ENCODE measurements at places on chromosomes 6 and 20.

DNA sequence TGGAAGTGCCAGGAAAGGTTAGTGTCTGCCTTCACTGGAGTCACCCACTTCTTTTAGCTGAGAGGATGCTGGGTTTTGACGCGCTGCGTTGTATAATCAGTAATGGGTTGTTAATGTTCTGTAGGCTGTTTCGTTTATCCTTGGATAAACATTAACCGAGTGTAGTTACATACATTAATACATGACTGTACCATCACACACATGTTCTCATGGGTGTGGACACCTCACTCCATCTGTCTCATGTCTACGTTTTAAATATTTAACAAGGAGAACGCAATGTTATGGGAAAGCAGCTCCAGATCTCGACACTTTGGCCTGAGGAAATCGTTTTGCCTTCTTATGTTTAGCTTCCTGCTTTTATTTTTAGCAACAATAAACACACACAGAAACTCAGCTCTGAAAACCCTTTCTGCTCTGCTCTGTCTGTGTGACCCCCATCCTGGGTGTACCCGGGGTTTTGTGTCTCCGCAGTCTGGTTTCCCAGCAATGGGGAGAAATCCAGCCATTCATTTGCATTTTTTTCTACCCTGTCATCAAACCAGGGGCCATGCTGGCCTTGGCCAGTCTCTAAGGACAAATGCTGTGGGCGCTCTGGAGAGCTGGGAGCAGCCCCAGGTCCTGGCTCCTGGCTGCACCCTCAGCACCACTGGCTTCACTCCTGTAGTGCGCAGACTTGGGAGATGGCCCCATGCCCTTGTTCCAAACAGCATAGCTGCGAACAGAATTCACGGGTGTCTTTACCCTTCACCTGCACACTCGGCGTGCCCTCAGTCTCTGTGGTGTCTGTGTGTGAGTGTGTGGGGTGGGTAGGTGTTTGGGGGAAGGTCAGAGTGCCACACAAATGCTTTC lies 110.8 kb downstream of the ERMARD start:
- no peak for DNase-seq

- no peak for DNase-seq
These were observed 41.8 kb downstream of the RBM38 start for GRCh38 chr20:57432862-57433491.

DNA sequence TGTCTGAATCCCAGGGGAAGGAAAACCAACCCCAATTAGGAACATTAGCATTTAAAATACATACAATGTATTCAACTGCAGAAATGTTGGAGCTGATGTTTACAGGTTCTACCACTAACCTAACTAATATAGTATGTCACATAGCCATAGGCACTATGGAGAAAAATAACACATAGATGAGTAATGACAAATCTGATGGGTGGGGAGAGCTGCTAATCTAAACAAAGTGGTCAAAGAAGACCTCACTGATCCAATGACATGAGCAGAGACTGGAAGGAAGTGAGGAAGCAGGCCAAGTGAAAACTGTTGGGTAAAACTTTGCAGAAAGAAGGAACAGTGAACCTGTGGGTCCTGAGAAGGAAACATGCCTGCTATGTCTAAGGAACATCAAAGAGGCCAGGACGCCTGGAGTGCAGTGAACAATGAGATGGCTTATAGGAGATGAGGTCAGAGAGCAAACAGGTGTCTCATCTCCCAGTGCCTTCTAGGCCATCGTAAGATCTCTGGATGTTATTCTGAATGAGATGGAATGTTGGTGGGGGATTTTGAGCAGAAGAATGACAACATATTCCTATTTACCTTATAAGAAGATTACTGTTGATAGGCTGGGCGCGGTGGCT lies 135.7 kb downstream of the ALDH8A1 start:
- peak; percentile 75 for DNase-seq

GRCh38 chr20:44494681-44495080 lies 19.0 kb downstream of the TTPAL start:
- DNase-seq: no peak

GRCh38 chr20:33042430-33042829 lies 11.0 kb downstream of the BPIFB6 start:
- no peak for DNase-seq

DNA sequence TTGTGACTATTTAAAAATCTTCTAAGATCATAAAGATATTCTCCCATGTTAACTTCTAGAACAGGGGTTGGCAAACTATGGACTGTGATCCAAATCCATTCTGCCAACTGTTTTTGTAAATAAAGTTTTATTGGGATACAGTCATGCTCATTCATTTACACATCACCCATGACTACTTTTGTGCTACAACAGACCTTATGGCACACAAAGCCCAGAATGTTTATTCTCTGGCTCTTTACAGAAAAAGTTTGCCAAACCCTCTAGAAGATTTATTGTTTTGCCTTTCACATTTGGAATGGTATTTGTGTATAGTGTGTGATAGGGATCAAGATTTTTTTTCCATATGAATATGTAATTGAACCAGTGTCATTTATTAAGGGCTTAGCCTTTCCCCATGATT lies 341.7 kb downstream of the CD83 start:
- peak; percentile 44 for DNase-seq

DNA sequence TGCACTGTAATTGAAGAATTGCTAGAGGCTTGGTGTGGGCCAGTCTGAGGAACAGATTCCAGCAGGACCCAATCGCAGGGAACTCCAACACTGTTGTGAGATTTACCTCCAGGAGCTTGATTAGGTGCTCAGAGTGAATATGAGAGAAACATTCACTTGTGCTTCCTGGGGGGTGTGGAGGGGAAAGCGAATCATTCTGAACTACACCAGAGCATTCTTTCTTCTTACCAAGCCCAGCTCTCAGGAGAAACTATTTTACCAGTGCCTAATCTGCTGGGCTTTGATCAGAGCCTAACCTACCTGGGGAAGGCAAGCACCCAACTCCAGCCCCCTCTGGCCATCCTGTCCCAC lies 7.4 kb upstream of the SIRPB1 start:
- no peak for DNase-seq

GRCh38 chr6:44335631-44336030 lies 6.8 kb upstream of the SPATS1 start:
- DNase-seq: no peak

- peak; percentile 50 for DNase-seq
These were observed 35.0 kb downstream of the FOXF2 start for GRCh38 chr6:1424306-1424927.

DNA sequence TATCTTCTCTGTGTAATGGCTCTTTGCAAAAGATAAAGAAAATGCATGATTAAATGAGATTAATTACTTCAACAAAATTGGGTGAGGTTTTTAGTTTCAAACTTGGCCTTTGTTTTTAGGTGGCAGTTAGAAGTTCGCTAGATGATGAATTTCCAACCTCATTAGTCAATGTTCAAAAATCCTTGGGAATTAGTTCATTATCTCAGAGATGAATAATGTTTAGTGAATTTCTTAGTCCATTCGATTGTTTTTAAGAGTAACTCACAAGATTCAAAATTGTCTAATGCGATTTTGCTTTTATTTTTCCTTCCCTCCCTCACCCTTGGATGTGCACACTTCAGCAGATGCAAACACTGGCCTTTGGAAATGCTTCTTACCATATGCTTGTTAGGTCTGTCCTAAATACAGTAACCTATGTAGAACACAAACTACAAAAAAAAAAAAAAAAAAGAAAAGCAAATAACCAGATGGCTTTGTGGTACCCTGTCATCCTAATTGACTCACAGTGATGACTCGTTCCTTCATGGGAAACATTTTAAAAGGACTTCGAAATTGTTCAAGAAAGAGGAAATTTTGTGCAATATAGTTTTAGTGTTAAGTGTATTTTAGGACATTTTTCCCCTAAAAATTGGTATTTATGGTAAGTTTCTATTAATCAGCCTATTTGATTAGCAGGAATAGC lies 66.7 kb downstream of the FAM229B start:
- DNase-seq: peak; percentile 88

DNA sequence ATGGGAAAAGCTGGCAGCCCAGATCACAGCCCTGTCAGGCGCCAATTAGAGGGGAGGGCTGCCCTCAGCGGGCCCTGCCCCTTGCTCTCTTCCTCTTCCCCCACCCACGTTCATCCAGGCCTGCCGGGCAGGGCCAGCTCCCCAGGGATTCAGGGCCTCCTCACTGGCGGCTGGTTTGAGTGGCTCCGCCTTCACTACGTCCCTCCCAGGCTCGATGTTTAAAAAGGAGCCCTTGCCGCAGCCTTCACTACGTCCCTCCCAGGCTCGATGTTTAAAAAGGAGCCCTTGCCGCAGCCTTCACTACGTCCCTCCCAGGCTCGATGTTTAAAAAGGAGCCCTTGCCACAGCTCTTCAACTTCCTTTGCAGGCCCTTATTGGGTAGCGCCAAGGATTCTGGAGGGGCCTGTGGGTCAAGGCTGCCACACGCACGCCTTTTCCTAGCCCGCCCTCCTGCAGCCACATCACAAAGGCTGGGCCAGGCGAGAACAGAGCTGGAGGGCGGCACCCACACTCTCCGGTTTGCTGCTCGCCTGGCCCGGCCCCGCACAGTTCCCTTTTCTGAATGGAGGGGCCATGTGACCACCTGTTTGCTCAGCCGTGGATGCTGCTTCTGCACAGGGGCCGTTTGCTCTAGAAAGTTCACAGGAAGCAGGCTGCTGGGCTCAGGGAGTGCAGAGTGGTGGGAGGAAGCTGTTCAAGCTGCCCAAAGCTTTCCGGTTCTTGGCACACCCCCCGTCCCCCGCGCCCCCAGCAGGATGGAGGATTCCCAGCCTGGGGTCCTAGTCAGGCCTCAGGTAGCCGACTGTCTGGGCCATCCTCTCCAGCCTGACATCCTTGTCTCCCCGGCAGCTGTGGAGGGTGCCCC lies 1.6 kb downstream of the SLC17A9 start:
- DNase-seq: peak; percentile 29

- DNase-seq: no peak
These were observed 48.0 kb downstream of the CDC5L start for GRCh38 chr6:44435500-44435899.

- DNase-seq: peak; percentile 67
These were observed 3.9 kb downstream of the SYTL3 start for GRCh38 chr6:158653577-158654354.

DNA sequence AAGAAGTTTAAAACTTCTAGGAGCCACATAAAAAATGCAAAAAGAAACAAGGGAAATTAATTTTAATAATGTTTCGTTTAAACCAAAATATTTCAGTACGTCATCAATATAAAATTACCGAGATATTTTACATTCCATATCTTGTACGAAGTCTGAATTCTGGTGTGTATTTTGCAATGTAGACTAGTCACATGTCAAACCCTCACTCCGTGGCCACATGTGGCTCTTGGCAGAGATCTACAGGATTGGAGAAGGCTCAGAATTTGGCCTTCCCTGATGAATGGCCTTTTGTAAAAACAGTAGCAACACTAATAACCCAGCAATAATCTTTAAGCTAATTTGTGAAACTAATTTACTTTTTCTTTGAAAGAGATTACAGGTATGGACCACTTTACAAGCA lies 217.1 kb downstream of the PRL start:
- peak; percentile 71 for DNase-seq

GRCh38 chr20:58389324-58389967 lies 417 bp downstream of the VAPB start:
- DNase-seq: peak; percentile 28

- no peak for DNase-seq
These were observed 657 bp upstream of the LTV1 start for GRCh38 chr6:143842461-143842901.
